ENCODE measurements at places on chromosomes 13 and 19.

- peak; percentile 90 for DNase-seq
Measured at GRCh38 chr19:588093-588740, 1.5 kb upstream of the HCN2 start.

DNA sequence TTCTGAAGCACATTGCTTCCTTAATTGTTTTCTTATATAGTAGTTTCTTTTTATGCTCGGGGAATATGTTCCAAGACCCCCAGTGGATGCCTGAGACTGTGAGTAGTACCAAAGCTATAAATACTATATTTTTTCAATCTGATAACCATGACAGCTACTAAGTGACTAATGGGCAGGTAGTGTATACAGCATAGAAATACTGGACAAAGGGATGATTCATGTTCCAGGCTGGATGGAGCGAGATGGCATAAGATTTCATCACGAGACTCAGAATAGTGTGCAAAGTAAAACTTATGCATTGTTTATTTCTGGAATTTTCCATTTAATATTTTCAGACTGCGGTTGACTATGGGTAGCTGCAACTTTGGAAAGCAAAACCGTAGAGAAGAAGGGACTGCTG lies 47.9 kb upstream of the OLFM4 start:
- no peak for DNase-seq

DNA sequence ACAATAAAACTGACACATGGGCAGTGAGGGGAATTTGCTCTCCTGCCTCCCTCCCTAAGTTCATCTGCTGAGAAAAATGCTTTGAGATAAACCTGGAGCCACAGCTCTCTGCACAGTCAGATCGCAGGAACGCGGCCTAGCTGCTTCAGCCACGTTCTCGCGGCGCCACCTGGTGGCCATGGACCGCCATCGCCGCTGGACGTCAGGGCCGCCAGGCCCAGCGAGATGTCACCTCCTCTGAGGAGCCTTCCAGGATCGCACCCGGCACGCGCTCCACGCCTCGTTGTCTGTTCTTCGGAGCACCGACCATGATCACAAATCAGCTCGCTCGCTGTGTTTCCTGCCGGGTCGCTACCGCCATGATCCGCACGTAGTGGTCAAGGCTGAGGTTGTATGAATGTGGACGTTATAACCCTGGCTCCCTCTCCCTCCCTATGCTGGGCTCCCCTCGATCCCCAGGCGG lies 20.6 kb upstream of the USP29 start:
- DNase-seq, result no peak

DNA sequence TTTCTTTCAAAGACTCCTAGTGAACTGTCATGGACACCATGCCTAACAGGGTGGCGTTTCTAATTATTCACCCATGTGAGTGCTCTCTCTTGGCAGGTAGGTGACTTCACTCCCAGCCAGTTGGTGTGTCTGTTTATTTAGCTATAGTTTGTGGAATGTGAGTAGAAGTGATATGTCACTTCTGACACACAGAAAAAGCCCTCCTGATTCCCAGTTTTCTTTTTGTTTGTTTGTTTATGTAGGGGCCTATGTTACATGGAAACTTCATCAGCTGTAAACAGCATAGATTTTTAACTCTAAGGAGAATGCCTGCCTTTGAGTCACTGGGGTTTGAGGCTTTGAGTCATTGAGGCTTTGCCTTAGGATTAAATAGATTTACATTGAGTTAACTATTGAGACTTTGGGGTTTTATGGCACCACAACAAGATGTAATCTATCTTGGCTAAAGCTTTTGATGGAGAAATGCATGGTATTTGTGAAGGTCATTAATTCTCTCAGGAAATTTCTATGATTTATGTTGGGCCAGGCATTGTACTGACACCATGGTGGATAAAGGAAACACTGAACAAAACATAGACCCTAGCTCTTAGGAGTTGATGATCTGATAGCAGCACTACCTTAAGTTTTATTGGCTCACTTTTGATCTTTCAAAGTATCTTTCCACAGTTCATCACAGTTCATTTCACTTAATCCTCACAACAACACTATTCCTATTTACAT lies 45.3 kb downstream of the UFM1 start:
- no peak for DNase-seq

DNA sequence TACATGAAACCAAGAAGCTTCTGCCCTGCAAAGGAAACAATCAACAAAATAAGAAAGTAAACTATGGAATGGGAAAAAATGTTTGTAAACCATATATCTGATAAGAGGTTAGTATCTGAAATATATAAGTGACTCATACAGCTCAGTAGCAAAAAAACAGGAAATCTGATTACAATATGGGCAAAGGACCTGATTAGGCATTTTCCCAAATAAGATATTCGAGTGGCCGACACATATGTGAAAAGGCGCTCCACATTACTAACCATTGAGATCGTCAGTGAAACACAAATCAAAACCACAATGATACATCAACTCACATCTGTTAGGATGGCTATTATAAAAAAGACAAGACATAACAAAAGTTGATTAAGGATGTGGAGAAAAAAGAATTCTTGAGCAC lies 2818.6 kb upstream of the PCDH20 start:
- DNase-seq, result no peak

GRCh38 chr13:112931028-112931934 lies 37.7 kb upstream of the MCF2L start:
- DNase-seq, result peak; percentile 76

DNA sequence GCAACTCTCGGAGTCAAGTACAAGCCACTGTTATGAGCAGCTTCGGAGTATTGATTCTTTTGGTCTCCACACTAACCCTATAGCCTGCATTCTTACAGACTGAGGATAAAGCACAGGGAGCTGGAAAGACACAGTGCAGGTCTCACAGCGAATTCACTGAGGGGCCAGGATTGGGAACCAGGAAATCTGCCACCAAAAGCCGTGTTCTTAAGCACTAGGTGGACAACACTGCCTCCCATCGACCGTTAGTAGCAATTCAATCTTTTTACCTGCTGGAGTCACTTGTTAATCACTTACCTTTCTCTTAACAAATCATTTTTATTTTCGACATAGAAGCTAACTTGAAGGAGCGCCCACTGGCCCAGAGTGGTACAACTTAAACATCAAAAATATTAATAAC lies 6.3 kb downstream of the PMIS2 start:
- no peak for DNase-seq

- DNase-seq, result no peak
Measured at GRCh38 chr13:31204592-31204991, 4.8 kb downstream of the B3GLCT start.

DNA sequence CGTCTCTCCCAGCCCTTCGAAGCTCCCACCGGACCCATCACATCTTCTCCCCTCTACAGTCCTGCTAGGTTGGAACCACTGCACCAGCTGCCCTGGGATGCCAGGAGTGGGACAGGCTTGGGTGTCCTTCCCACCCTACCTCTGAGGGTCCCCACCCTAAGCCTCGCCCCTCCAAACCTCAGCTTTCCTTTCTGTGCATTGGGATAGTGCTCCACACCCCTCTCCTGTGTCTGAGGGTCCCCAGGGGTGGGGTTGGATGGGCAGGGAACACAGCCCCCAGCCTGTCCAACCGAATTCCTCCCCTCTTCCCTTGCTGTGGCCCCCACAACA lies 1.9 kb upstream of the BCL3 start:
- DNase-seq, result no peak

GRCh38 chr19:7918615-7919421 lies 1.3 kb upstream of the SNAPC2 start:
- no peak for DNase-seq

GRCh38 chr19:7415163-7415856 lies 66.6 kb downstream of the ARHGEF18 start:
- no peak for DNase-seq

DNA sequence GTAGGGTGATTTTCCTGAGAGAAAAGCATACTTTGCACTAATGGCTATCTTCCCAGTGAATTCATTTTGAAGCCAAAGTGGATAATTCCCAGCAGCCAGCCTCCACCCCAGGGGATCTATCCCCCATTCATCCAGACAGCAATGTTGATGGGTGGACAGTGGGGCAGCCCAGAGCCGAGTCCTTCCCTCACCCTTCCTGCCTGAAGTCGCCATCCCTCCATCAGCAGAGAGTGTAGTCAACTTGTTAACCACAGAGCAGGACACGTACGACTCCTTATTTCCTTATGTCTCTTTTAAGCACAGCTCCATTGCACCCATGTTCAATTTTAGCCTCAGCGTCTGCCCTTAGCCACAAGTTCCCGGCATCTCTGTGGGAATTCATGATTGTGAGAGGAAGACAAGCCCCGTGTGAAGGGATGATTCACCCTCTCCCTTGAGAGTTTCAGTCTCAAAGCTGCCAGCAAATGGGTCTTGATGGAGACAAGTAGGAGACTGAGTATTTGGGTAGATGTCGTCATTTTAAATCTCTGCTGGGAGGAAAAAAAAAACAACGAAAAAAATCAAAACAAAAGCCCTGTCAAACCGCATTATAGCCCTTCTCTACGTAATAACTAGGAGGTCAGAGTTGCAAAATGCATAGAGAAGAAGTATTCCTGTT lies 58.3 kb upstream of the MEDAG start:
- no peak for DNase-seq

DNA sequence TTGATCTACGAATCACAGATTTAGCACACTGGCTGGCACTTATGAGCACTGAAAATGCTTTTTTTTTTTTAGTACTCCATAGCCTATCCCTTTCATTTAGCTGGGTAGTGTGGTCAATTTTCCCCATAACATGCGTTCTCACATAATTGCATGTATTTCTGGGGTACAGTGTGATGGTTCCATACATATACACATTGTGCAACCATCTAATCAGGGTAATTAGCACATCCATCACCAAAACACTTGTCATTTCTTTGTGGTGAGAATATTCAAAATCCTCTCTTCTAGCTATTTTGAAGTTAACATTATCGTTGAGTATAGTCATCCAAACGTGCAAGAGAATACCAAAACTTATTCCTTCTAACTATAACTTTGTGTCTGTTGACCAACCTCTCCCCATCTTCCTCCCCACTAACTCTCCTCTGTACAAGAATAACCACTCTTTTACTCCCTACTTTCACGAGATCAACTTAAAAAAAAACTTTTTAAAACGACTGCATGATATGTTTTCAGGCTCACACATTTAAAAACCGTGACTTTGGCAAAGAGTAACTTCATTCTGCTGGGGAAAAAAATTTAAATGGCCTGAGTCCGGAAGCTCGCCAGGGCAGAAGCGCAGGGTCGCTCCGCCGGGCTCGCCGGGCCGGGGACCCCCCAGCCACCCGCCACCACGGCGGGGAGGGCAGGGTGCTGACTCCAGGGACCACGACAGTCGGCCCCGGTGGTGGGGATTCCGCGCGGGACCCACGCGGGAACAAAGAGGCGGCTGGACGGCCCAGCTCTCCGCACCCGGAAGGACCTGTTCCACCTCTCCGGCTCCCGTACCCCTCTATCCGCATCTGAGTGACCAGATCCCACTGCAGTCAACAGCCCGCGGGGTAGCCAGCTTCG lies 868 bp upstream of the UBAC2 start:
- no peak for DNase-seq

Measured in NCI-H2171 (cell line).